CD4-positive, alpha-beta memory T cell (primary cell): ENCODE measurements at places on chromosomes 13 and 19. TPM values are rescaled to one million over a fixed set of nuclear protein-coding genes. Genes with fewer than 3 reads are reported as not detected.

UGGT2 gene
- polyA plus RNA-seq = not detected

TEX26 gene
- not detected for polyA plus RNA-seq

ZNF730 gene
- not detected for polyA plus RNA-seq

ZNF534 gene
- polyA plus RNA-seq = not detected

ZNF738 gene
- 2.5 TPM for polyA plus RNA-seq

ZNF737 gene
- polyA plus RNA-seq = 19.1 TPM

DIS3 gene
- 14.0 TPM for polyA plus RNA-seq

PTH2 gene
- polyA plus RNA-seq = not detected

ICAM5 gene
- 0.20 TPM for polyA plus RNA-seq

SLC10A2 gene
- polyA plus RNA-seq = not detected

- no peak for DNase-seq
These were observed 12.6 kb downstream of the PCDH17 start for GRCh38 chr13:57644106-57644505.

GRCh38 chr13:89687066-89687465, 1660.4 kb upstream of the MIR17HG start:
- no peak for DNase-seq

GRCh38 chr13:112583592-112584277, 4.2 kb downstream of the TUBGCP3 start:
- DNase-seq = no peak

DNA sequence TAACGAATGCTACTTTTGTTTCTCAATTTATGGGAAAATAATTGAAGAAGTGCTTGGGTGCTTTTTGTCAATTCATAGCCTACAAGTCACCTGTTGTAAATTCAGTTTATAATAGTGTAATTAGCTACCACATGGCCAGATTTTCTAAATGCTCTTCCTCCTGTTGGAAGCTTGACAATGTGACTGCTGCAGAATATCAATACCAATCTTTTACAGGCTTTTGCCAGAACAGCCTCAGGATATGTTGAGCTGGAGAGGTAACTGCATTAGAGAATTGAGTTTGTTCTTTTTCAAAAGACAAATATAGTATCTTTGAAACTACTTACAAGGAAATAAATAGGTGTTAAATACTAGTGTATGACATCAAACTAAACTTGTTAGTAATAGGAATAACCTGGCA, 277.8 kb downstream of the POU4F1 start:
- no peak for DNase-seq

DNA sequence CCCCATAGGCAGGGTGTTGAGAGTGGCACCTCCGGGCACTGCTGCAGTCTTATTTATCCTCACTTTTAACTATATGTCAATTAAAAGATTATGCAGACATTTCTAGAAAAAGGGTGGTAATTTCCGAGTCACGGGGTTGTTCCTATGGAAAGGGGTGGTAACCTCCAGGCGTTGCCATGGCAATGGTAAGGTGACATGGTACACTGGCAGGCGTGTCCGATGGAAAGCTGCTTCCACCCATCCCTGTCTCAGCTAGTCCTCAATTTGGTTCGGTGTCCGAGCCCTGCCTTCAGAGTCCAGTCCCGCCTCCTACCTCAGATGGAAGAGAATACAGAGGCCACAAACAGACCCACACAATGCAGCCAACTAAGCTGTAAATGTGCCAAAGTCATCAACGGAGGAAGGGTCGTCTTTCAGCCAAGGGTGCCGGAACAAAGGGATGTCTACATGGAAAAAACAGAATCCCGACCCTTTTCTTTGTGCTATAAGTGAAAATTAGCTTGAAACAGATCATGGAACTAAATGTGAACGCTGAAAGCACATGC, 72.6 kb upstream of the C13orf46 start:
- DNase-seq = no peak

DNA sequence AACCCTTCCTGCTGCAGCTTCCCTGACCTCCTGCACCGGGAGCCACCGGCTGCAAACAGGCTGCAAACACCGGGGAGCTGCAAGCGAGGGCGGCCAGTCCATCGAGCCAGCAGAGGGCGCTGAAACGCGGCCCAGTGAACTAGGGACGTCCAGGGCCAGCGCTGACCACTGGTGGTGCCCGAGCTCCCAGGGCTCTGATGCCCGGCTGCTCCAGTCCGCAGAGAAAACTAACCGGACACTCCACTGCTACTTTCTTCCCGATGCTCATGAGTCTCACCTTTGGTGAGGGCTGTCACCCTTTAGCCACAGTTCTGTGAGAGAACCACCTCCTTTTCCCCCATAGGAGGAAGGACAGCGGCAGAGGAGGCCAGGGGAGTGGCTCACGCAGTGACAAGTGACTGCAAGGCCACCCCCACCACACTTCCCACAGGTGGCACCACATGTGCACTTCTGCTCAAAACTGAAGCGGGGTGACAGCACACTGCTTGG, 82.8 kb upstream of the MTIF3 start:
- DNase-seq = peak; percentile 53

DNA sequence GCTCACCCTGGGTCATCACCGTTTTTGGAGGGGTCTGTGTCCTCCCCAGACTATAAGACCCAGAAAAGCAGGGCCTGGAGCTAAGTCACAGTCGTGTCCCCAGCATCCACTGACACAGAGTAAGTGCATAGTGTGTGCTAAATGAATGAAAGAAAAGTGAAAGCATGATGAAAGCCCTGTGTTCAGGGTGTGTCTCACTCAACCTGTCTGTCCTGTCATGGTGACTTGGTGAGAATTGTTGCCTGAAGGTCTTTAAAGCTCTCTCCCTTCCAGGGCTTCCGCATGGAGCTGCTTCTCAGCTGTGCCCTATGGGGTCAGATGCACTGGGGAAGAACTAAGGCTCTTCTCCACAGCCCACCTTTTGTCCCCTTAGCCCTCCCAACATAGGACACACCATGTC, 20.5 kb upstream of the IGFL1 start:
- no peak for DNase-seq

GRCh38 chr13:51280379-51280940, 58.3 kb downstream of the FAM124A start:
- DNase-seq = no peak

DNA sequence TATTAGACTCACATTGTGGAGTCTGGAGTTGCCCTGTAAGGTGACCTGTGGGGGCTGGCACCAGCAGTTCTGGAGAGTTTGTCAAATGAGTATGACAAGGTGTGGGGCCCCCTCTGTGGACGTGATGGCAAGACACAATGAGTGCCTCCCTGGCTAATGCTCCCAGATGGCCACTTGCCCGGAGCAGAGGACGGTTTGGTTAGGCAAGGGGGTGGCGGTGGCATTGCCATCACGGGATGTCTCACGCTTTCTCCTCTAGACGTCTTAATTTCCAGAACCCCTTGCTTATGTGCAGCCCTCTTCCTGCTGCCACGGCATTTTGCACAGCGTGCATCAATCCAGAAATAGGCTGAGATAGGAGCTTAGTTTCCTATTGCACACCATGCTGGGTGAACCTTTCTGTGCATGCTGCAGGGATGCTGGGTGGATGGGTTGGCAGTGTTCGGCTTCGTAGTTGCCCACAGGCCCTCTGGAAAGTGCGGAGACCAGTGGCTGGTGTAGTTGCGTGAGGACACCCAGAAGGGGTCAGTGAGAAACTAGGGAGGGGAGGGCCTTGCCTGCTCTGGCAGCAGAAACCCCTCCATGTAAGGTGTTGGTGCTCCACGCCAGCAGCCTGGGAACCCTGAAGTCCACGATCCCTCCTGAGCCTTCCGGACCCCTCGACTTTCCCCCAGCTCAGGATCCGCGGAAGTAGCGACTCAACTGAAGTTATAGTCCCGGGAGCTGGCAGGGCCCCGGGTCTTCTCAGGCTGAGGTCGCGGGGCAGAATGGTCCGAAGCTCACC, 18.1 kb upstream of the LRP3 start:
- DNase-seq = no peak

GRCh38 chr13:31978021-31978420, 53.6 kb upstream of the FRY start:
- DNase-seq = no peak

- no peak for DNase-seq
These were observed 181.5 kb downstream of the POSTN start for GRCh38 chr13:37417060-37417441.

DNA sequence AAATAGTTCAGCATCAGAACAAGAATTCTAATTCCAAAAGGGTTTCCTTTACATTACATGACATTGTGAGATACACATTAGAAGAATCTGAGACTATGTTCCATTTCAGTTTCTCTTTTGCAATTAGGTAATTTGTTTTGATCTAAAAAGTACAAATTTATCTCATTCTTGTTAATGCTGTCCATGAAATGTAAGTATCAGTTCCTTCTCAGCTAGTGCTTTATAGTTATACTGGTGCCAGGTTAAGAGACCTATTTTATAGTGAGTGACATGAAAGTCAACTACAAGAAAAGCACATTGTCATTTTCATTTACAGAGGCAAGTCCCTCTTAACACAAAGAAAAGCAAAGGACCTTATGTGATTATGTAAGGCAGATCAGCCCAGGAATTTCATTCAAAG, 43.9 kb downstream of the RCBTB2 start:
- DNase-seq = no peak

DNA sequence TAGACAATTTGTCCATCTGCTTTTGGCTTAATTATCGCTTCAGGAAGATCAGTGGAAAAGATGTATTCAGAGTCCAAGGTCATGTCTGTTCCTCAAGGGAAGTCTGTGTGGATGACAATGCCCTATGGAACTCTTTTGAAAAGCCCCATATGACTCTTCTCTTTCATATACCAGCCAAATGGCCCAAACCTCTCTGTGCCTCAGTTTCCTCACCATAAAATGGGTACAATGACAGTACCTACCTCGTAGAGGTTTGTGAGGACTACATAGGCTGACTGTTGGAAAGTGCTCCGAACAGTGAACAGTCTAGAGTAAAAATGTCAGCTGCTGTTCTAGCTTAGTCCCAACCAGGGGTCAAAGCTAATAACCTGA, 104.6 kb downstream of the COL4A2 start:
- no peak for DNase-seq

DNA sequence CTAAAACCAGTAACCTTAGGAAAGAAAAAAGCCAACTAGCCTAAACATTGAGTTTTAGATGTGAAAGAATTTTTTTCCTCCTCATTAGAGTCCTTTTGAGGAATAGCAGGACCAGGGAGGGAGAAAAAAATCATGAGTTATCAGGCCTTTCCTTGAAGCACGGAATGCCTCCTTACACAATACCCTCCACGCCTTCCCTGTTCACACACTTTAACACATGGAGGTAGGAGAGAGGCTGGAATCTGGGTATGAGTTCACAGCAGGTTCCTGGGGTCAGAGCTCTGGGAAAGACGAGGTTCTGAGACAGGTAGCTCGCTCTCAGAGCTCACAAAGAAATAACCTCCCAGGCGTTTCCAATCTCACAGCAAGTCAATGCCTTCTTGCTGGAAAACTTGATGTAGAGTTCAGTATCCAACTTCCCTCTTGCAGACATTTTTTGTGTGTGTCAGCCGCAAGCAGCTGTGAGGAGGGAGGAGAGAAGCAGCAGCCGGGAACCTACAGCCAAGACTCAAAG, 716 bp downstream of the ZNF573 start:
- no peak for DNase-seq

GRCh38 chr13:46389457-46390451, 2.7 kb upstream of the RUBCNL start:
- DNase-seq = peak; percentile 6

GRCh38 chr13:45280751-45281634, 60.0 kb downstream of the TPT1 start:
- DNase-seq = no peak

DNA sequence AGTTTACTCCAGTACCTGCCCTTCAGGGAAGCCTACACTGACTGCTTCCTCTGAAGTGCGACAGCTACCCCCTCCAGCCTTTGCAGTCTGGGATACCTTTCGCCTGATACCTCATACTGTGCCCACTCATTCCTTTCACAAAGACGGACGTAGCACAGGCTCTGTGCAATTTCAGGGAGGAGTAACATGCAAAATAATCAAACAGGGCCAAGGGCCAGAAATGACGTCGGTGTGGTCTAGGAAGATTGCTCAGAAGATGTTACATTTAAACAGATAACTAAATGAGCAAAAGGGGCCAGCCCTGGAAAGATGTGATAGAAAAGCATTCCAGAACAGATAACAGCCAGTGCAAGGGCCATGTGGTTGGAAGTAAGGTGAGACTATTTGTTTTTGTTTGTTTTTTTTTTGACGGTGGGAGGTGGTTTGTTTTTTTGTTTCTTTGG, 6.6 kb upstream of the DDX39A start:
- no peak for DNase-seq

GRCh38 chr13:40506592-40507446, 159.6 kb downstream of the FOXO1 start:
- DNase-seq = no peak

DNA sequence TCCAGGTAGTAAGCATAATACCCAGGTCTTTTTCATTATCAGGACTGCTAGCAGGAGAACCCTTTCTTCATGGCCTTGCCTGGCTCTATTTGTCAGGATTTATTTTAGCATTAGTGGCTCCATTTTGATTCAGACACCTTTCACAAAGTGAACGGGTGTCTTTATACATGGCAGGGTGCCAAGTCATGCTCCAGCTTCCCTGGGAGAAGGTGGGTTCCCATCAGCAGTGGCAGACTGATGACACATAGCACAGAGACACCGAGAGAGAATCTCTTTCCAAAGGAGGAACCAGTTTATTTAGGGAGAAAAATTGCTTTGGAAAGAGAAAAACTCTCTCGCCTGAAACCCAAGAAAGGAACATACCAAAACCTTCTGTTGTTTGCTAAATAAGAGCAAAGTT, 135.3 kb upstream of the TMTC4 start:
- DNase-seq = no peak

DNA sequence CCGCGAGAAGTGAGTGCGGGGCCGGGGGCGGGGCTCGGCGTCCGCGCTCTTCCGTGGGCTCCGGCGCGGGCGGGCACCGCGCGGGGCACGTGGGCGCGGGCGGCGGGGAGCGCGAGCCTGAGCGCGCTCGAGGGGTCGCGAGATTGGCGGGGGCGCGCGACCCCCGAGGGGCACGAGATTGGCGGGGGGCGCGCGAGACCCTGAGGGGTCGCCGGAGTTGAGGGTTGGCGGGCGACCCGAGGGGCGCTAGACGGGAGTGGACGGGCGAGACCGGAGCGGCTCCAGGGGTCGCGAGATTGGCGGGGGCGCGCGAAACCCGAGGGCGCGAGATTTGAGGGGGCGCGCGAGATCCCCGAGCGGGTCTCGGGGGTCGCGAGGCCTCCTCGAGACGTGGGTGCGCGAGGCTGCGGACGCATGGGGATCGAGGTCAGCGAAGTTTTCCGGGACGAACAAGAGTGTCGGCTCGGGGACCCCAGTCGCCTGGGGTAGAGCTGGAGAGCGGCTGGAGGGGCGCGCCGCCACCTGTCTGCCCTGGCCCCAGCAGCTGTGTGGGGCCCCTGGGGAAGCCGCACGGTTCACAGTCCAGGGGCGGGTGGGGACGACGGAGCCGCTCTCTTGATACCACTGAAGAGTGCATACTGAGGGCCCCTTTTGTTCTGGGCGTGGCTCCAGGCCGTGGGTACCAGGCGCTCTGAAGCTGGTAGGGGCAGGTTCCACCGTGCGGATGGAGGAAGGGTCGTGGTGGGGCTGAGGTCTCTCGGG, 682 bp downstream of the SSBP4 start:
- peak; percentile 55 for DNase-seq
